ENCODE measurements at places on chromosomes 6 and 20. TPM values are rescaled to one million over a fixed set of nuclear protein-coding genes. Genes with fewer than 3 reads are reported as not detected.

The MPC1 gene
- total RNA-seq, result 8.2 TPM

DNA sequence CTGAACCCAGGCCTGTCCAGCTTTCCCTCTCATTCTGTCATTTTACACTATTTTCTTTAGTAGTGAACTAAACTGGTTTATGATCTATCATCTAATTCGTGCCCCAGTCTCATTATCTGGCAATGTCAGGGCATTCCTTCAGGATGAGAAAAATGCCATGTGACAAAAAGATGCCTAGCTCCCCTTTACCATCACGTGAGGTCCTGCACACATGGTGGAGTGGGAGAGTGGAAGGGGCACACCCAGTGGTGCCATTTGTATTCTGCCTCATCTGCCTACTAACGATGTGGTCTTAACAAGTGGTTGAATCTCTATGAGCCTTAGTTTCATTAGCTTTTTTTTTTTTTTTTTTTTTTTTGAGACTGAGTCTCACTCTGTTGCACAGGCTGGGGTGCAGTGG, 41.2 kb downstream of the CDC5L start:
- H3K27ac ChIP-seq, result no peak overlapping the region
- no peaks in the 10 kb centered on the region for H3K4me1 ChIP-seq
- peaks cover 82% of the 10 kb centered on the region for H3K36me3 ChIP-seq
- DNase-seq, result no peak

DNA sequence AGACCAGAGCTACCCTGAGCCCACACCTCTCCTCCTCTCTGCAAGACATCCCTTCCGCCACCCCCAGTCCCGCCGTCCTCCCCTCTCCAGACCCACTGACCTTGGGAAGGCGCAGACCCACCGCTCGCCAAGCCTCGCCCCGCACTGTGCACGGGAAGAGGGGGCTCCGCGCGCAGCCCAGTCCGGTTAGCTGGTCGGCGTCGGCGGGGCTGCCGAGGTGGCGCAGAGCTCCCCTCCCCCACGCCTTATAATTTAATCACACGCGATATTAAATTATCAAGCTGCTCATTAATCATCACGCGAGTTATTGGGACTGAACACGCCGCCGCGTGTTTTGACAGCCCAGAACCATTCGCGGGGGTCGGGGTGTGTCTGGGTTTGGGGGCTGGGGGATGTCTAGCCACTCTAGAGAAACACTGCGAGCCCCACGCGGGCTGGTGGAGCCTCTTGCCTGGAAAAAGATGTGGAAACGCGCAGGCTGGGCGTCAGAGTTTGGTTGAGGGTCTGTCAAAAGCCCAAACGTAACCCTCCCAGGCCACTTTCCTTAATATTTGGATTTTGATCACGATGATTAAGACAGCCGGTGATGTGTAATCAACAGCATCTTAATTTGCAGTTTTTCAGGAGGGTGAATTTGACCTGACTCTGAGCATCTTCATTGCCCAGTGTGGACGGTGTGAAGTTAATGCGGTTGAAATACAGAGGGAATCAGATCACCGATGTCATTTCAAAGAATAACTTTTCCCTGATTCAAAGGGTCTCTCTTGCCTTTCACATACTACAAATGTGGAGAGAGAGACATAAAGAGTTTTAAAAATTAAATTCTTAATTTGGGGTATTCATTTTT, at the start of gene LINC00237:
Gene LINC00237, minus strand, starts transcription at position 188 of the 847 bp plus-strand sequence.
- H3K4me3 ChIP-seq, result peak within 1 kb of the TSS; percentile 67
- H3K27me3 ChIP-seq, result peaks cover 81% of the 10 kb centered on the region
- DNase-seq, result peak; percentile 66
- H3K36me3 ChIP-seq, result no peaks in the 10 kb centered on the region
- no peaks in the 10 kb centered on the region for H3K4me1 ChIP-seq
- H3K27ac ChIP-seq, result no peak within 1 kb of the TSS

DNA sequence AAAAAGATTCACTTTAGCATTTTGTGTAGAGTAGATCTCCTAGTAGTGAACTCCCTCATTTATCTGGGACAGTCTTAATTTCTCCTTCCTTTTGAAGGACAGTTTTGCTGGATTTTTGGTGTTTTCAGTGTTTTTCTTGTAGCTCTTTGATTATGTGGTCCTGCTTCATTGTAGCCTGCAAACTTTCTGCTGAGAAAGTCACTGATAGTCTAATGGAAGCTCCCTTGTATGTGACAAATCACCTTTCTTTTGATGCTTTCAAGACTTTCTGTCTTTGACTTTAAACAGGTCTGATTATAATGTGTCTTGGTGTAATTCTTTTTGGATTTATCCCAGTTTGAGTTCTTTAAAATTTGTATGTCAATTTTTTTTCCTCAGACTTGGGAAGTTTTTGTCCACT, 86.1 kb downstream of the FAM83B start:
- no peaks in the 10 kb centered on the region for H3K4me1 ChIP-seq
- no peak overlapping the region for H3K4me3 ChIP-seq
- no peaks in the 10 kb centered on the region for H3K27me3 ChIP-seq
- no peak overlapping the region for H3K27ac ChIP-seq
- DNase-seq, result no peak

DNA sequence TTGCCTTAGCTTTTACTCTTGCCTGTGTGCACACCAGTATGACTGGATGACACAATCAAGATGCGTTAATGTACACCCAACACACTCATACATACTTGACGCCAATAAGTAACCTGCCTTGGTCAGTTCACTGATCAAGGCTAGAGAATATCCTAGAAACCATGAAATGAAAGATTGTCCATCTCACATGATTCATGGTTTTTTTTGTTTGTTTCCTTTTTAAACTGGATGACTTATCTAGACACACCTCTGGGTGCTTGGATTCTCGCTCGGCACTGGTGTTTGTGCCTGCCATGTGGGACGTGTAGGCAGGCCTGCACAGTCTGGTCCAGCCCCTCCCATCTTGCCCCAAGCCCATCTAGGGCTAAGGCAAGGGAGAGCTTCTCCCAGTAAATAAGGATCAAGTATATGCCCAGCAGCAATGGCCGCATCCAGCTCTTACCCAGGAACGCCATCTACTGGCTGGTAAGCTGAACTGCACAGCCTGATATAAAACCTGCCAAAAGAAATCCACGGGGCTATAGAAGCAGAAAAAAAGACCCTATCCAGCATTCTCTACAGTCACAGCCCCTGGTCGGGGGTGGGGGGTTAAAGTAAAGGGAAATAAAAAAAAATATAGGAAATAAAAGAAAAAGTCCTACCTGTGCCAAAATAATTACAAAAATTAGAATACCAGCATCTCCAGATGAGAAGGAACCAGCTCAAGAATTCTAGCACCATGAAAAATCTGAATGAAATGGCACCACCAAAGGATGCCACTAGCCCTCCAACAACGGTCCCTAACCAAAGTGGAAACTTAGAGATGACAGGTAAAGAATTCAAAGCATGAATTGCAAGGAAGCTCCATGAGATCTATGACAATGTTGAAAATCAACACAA, 73.3 kb downstream of the OTOR start:
- no peaks in the 10 kb centered on the region for H3K4me1 ChIP-seq
- no peak overlapping the region for H3K27ac ChIP-seq
- no peak overlapping the region for H3K4me3 ChIP-seq
- no peaks in the 10 kb centered on the region for H3K27me3 ChIP-seq

GRCh38 chr6:55088902-55089301, 85.4 kb upstream of the HCRTR2 start:
- H3K4me3 ChIP-seq, result no peak overlapping the region
- no peaks in the 10 kb centered on the region for H3K36me3 ChIP-seq
- DNase-seq, result no peak

The ADGRF5 gene
- total RNA-seq, result not detected

DNA sequence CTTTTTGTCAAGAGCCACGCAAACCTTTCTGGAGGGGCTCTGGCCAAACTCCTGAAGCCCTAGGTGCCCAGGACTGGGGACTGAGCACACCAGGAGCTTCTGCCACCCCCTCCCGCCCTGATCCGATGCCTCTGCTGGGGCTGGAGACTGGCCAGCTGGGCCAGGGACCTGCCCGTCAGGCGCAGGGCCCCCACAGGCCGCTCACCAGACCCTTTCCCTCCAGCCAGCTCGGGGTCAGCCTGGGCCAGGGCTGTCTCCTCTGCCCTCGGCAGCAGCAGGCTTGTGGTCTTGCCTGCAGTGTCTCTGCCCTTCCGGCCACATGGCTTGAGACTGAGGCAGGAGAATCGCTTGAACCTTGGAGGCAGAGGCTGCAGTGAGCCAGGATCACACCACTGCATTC, 14.6 kb downstream of the RTEL1 start:
- H3K27ac ChIP-seq, result no peak overlapping the region
- H3K27me3 ChIP-seq, result no peaks in the 10 kb centered on the region
- H3K4me1 ChIP-seq, result no peaks in the 10 kb centered on the region
- peaks cover 10% of the 10 kb centered on the region for H3K36me3 ChIP-seq

DNA sequence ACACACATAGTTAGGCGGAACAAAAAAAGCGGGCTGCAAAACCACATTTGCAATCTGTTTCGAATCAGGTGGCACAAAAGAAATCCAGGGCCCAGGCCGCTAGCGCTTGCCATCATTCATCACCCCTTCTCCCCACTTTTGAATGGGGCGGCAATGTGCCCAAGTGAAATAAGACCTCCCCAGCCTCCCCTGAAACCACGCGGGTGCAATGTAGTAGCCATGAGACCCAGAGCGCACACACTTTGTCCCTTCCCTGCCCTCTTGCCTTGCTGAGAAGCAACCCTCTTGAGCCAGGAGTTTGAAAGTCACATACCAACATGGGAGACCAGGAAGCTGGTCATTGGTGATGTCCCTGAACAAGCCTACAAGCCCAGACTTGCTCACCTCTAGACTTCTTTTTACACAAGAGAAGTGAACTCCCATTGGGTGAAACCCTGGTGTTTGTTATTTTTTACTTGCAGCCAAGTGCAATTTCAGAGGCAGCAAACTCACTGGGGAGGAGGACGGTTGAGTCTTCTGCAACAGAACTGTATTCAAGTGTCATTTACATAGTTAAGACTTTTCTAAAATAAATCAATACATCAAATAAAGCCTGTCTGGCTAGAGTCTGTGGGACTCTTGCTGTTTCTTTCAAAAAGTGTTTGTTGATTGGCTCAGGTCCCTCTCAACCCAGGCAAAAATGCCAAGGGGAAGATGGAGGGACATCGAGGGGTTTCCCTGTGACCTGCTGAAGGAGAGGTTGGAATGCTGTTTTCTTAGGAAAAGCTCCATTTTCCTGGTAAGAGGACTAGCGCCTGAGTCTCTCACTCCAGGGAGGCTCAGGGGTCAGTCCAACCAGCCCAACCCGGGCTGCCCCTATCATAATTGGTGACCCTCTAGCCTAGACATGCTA, 138.1 kb upstream of the PTPN1 start:
- H3K27me3 ChIP-seq, result no peaks in the 10 kb centered on the region
- no peaks in the 10 kb centered on the region for H3K4me1 ChIP-seq
- DNase-seq, result no peak
- no peaks in the 10 kb centered on the region for H3K36me3 ChIP-seq

The BANF2 gene
- not detected for total RNA-seq

The VWA7 gene
- 0.29 TPM for total RNA-seq

The MROH8 gene
- 0.61 TPM for total RNA-seq

DNA sequence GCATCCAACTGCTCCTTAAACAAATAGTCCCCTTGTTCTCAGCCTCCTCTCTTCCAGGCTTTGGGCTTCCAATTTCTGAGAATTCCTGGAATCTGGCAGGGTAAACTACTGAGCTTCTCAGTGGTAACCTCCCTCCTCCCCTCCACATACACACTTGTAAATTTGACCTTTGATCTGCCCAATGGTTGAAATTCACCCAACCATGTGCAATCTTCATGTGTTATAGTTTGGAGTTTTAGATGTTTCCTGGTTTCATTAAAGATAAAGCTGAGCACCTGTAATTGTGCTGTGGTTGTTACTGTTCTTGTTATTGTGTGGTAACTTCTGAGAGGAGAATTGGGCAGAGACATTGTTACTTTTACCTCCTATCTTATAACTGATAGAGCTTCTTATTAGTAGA, 328.4 kb downstream of the TPBG start:
- no peaks in the 10 kb centered on the region for H3K27me3 ChIP-seq
- no peaks in the 10 kb centered on the region for H3K36me3 ChIP-seq
- DNase-seq, result no peak
- no peak overlapping the region for H3K4me3 ChIP-seq
- no peaks in the 10 kb centered on the region for H3K4me1 ChIP-seq

- no peaks in the 10 kb centered on the region for H3K4me1 ChIP-seq
- H3K4me3 ChIP-seq, result no peak overlapping the region
- H3K27ac ChIP-seq, result no peak overlapping the region
- H3K27me3 ChIP-seq, result no peaks in the 10 kb centered on the region
Observed at GRCh38 chr20:57616143-57616951, 3.9 kb downstream of the ZBP1 start.

- DNase-seq, result no peak
- no peaks in the 10 kb centered on the region for H3K4me1 ChIP-seq
- no peak overlapping the region for H3K27ac ChIP-seq
- no peaks in the 10 kb centered on the region for H3K36me3 ChIP-seq
- no peaks in the 10 kb centered on the region for H3K27me3 ChIP-seq
Observed at GRCh38 chr6:45477278-45477677, 99.5 kb upstream of the SUPT3H start.

The PGBD1 gene
- 8.7 TPM for total RNA-seq

The SNX9 gene
- total RNA-seq, result 31.7 TPM

DNA sequence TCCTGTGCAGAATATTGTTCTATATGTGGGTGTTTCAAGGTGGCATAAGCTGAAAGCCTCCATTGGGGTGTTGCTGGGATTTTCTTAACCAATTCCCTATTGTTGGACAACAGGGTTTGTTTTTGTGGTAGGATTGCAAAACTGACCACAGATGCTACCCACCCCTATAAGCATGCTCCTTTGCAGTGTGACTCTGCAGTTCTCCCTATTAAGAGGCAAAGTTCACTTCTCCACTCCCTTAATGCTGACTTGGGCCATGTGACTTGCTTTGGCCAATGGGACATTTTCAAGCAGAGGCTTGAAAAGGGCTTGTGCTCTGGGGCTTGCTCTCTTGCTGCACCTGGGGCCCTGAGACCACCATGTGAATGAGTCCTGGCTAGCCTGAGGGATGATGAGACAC, 8.5 kb upstream of the ANGPT4 start:
- H3K4me1 ChIP-seq, result no peaks in the 10 kb centered on the region
- H3K27me3 ChIP-seq, result no peaks in the 10 kb centered on the region
- peak; percentile 24 for DNase-seq
- H3K27ac ChIP-seq, result no peak overlapping the region
- no peak overlapping the region for H3K4me3 ChIP-seq
- no peaks in the 10 kb centered on the region for H3K36me3 ChIP-seq

GRCh38 chr6:14880052-14880451, 365.8 kb upstream of the JARID2 start:
- no peak overlapping the region for H3K4me3 ChIP-seq
- no peaks in the 10 kb centered on the region for H3K27me3 ChIP-seq
- H3K27ac ChIP-seq, result peak overlapping the region; percentile 44
- no peak for DNase-seq

- no peak overlapping the region for H3K4me3 ChIP-seq
- DNase-seq, result peak; percentile 72
- peaks cover 4% of the 10 kb centered on the region for H3K36me3 ChIP-seq
Observed at GRCh38 chr6:155216312-155217046, 47.3 kb upstream of the CLDN20 start.

DNA sequence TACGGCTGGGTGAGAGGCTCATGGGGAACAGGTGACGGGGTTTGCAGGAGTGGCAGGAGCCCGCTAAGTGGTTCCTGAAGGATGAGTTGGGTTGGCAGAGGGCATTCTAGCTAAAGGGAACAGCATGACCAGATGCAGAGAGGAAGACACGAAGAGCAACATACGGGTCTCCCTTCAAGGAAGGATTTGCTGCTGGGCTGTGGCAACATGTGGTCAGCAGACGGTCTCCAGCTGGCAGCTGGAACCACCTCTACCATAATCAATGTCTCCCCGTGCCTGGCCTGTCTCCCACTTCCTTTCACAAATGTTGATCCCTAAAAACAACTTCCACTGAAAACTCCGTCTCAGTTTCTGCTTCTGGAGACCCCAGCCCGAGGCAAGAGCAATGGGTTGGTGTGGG, 80.6 kb upstream of the SULF2 start:
- DNase-seq, result no peak
- peaks cover 18% of the 10 kb centered on the region for H3K27me3 ChIP-seq
- H3K27ac ChIP-seq, result no peak overlapping the region

The RGS17 gene
- 3.7 TPM for total RNA-seq
